ENCODE measurements at places on chromosomes 6 and 20. TPM values are rescaled to one million over a fixed set of nuclear protein-coding genes. Genes with fewer than 3 reads are reported as not detected.
A peak's percentile ranks its signal among the peaks of the same experiment; 100 is the strongest.

GRCh38 chr6:131524695-131525336, 48.2 kb upstream of the ARG1 start:
- no peak for DNase-seq

DNA sequence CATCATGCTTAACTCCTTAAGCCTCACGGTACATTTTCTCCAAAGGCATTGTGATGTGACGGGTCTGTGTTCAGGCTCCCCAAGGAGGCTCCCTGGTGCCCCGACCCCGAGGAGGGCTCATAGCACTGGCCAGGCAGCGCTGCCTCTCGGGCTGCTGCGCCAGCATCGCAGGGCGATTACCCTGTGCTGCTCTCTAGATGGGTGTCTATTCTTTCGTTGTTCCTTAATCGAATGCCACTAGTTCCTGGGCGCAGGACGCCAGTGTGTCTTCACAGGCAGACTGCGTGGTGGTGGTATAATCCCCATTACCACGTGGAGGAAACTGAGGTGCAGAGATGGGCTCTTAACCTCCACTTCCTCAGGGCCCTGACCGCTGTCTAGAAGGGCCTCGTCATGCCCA, 267.4 kb downstream of the CDH4 start:
- no peak for DNase-seq

The TPX2 gene
- total RNA-seq = 111 TPM

DNA sequence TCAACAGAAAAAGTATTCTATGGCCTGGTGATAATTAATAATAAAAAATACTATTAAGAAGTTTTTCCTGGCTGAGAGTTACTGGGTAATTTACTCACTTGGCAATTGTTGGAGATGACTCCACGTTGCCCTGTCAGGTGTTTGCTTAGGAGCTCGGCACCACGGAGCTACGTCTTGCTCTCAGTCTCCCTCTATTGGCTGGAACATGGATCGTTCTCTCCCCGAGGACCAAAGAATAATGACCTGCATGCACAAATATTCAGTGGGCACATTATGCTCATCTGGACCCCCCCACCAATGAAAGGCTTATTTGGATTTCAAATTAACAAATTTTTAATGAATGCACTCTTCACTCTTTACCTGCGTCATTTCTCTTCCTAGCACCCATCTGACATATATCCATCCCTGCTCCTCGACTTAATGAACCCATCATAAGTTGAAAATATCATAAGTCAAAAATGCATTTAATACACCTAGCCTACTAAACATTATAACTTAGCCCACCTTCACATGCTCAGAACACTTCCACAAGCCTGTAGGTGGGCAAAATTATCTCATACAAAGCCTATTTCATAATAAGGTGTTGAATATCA, 71.0 kb upstream of the CD83 start:
- DNase-seq = peak; percentile 35

- DNase-seq = no peak
Measured at GRCh38 chr20:49824206-49824605, 11.6 kb downstream of the SLC9A8 start.

The XKR7 gene
- total RNA-seq = 0.04 TPM

GRCh38 chr6:166691199-166691598, 64.1 kb upstream of the RPS6KA2 start:
- DNase-seq = no peak

GRCh38 chr6:24477070-24477469, 12.3 kb downstream of the GPLD1 start:
- no peak for DNase-seq

- DNase-seq = no peak
Measured at GRCh38 chr6:81767163-81767891, 14.8 kb upstream of the TENT5A start.

DNA sequence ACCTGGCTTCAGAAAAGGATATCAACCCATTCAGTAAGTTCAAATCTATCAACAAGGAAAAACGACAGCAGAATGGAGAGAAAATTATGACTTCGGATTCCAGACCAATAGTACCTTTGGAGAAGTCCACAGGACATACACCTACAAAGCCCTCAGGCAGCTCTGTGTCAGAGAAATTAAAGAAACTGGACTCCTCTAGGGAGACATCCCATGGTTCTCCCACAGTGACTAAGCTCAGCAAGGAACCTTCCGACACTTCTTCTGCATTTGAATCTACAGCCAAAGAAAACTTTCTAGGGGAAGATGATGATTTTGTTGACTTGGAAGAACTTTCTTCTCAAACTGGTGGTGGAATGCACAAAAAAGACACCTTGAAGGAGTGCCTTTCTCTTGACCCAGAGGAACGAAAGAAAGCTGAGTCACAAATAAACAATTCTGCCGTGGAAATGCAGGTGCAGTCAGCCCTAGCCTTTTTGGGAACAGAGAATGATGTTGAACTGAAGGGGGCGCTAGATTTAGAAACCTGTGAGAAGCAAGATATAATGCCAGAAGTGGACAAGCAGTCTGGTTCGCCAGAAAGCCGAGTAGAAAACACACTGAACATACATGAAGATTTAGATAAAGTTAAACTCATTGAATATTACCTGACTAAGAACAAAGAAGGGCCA, 67.4 kb upstream of the HINT3 start:
- no peak for DNase-seq

The E2F3 gene
- 21.5 TPM for total RNA-seq

The MATN4 gene
- total RNA-seq = 1.1 TPM

DNA sequence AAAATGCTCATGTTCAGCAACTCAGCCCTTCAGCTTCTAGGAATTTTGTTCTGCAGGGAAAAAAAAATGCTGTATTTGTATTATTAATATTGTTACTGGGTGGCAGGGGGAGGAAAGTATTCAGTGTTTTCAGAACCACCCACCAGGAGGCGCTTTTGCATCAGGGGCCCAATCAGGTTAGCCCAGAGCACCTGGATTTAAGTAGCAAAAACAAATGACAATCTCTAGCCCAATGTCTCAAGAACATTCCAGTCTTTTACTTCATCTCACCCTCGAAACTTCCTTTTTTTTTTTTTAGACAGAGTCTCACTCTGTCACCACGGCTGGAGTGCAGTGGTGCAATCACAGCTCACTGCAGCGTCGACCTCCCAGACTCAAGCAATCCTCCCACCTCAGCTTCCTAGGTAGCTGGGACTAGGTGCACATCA, 635 bp upstream of the C20orf203 start:
- peak; percentile 67 for DNase-seq

DNA sequence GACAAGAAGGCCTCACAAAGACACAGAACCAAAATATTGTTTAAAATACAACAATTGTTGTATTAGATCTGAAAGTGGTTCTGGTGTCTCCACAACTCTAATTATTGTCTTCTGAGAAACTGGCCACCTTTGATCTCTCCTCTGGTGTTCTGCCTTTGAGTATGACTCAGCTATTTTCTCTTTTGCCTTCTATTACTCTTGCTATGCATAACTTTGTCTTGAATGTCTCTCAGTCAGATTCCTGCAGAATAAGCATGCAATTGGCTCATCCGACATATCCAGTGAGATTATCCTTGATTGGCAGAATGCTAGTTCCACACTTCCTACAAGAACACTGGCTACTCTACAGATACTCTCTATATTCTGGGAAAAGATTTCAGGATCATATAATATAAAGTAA, 14.3 kb upstream of the EPM2A start:
- DNase-seq = no peak

GRCh38 chr20:41655962-41656618, 37.9 kb upstream of the CHD6 start:
- DNase-seq = no peak

- no peak for DNase-seq
Measured at GRCh38 chr20:35871259-35871771, 83.0 kb downstream of the SCAND1 start.

GRCh38 chr6:111938710-111939109, 65.5 kb upstream of the FYN start:
- DNase-seq = no peak

DNA sequence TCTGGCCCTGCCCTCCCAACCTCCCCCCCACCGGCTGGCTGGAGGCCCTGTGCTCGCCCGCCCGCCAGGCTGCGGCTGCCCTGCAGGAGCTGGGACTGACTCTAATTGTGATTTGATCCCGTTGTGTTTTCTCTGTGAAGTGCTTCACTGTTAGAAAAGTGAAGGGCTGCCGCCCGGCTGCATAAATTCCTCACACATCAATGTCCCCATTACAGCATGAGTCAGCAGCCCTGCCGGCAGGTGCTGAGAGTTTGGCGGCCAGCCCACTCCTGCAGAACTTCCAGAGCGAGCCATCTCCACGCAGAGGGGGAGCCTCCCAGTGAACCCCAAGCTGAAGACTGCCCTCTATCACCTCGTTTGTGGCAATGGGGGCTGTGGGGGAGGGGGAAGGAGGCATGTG, 137.9 kb downstream of the DLL1 start:
- DNase-seq = peak; percentile 24

GRCh38 chr20:45419188-45420091, 3.5 kb downstream of the PIGT start:
- no peak for DNase-seq

- DNase-seq = no peak
Measured at GRCh38 chr20:38432292-38432691, 2.8 kb downstream of the SNHG17 start.

DNA sequence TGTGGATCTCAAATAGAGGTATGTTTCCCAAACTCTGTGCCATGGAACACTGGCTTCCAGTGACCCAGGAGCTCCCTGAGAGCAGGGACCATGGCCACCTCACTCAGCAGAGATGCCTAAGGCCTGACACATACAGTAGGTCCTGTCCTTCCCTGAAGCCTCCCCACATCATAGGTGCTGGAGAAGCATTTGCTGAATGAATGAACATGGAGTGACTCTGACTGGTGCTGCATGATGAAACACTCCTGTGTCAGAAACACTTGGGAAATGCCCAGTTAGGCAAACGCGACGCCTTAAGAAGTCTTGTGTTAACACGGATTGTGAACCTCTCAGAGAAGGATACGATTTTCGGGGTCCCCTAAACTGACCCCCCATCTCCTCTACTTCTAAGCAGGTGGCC, 14.3 kb downstream of the SLA2 start:
- no peak for DNase-seq

DNA sequence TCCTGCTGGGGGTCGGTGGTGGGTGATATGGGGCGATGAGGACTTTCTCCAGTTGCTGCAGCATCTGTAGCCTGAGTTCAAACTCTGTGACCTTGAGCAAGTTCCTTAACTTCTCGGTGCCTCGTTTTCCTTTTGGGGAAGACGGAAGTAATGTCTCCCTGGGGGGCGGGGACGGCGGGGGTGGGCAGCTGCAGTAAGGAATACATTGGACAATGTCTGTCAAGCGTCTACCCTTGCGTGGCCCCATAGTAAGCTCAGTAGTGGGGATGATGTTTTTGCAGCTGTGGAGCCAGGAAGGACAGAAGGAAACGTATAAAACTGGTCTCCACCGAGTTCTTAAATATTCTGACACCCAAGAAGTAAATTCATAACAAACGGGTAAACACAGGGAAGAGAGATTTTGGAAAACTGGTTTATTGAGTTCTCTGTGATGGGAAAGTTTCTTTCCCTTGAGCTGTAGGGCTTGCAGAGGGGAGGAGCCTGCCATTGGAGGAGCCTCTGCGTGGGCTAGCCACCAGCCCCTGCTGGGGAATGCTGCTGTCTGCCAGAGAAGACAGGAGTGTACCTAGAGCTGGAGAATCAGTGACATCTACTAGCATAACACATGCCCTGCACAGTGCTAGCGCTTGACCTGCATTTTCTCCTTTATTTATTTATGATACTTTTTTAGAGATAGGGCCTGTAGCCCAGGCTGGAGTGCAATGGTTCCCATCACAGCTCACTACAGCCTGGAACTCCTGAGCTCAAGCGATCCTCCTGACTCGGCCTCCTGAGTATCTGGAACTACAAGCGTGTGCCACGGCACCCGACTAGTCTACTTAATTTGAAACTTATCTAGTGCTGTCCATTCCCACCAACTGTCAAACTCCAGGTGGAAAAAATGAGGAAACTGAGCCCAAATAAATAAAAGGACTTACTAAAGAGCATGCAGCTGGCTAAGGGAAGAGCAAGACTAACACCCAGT, 1.2 kb upstream of the ACSS1 start:
- no peak for DNase-seq

The DDX43 gene
- total RNA-seq = 0.44 TPM

- no peak for DNase-seq
Measured at GRCh38 chr6:169173532-169174268, 79.9 kb downstream of the THBS2 start.

DNA sequence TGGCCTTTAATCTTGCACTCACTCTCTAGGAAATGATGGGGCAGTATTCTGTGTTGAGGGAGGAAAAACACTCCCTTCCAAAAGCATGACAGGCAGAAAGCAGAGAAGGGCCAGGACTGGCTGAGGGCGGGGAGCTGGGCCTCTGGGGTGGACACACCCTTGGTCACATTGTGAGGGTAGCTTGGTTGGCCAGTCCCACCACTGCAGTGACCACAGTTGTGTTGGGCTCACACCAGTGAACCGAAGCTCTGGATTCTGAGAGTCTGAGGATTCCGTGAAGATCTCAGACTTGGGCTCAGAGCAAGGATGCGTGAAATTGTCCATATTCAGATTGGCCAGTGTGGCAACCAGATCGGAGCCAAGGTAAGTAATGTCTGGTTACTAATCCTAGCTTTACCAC, at the start of gene TUBB1:
TSS of gene TUBB1 (plus strand) at position 213 of the 400 bp plus-strand sequence. CDS start at position 307, 94 bp downstream.
- no peak for DNase-seq

The BANF2 gene
- total RNA-seq = not detected

The EDN1 gene
- not detected for total RNA-seq

The MUC21 gene
- not detected for total RNA-seq

Data from activated naive CD8-positive, alpha-beta T cell treated with anti-CD3 and anti-CD28 coated beads for 36 hours (primary cell).